LoVo (cell line): ENCODE measurements at places on chromosomes 7 and 10.
A peak's percentile ranks its signal among the peaks of the same experiment; 100 is the strongest.

DNA sequence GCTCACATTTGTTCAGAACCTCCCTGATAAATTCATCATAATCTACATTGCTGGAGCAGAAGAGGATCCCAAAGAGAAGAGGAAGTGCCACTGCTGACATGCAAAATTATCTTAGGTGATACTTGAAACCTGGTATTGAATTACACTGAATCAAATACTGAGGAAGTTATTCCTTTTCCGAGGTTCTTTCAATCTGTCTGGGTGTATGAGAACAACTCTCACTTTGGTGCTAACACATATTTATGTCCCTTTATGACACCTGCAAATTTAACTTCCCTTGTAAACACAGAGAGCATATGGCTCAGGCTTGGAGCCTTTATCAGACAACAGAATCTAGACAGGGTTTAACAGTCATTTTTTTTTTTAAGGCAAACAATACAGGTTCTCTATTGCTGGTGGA, 131.4 kb downstream of the SRPK2 start:
- no peak for DNase-seq

DNA sequence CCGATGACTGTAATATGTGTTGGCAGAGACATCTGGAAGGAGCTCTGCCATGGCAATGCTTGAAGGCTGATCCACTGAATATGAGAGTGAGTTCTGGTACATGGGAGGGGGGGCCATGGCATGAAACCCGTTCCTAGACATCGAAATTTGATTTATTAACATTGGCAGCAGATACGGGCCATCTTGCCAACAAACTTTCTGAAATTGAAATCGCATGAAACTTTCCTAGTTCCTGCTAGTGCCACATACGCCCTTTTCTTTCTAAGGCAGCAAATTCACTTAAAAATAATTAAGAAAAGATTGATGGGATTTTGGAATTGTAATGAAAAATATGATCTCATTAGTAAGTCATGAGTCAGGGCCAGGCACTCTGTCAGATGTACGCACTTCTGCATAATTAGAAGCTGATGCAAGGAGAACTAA, 91.8 kb upstream of the KMT2C start:
- no peak for DNase-seq

DNA sequence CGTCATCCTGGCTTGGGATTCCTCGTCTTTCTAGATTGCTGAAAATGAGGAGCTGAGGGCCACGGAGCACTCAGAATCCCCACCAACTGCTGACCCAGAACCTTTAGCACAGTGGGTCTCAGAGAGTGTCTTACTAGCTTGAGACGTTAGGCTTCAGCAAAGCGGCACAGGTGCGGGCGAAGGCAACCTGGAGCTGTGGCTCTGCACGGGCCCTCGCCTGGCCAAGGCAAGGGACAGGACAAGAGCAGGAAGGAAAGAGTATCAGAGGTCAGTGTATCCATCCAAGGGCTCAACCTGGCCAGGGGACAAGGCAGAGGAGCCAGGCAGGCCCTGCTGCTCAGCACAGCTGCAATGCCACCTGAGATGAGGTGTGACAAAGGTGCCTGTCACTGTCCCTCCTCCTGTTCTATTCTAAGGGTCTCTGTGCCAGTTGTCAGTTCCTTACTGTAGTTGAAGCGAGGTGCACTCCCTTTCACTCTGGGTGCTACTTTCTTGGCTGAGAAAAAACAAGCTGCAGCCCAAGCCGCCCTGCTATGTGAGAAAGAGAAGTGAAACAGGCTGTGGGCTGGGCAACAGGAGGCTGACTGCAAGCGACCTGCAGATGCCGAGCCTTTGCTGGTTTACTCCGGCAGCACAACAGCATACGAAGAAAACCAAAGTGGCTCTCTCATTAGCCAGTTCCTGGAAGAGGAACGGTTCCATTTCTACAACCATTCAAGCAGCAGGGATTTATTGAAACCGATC, 33.3 kb upstream of the KDM7A start:
- DNase-seq = no peak

GRCh38 chr10:96986200-96986856, 154.2 kb downstream of the LCOR start:
- no peak for DNase-seq

DNA sequence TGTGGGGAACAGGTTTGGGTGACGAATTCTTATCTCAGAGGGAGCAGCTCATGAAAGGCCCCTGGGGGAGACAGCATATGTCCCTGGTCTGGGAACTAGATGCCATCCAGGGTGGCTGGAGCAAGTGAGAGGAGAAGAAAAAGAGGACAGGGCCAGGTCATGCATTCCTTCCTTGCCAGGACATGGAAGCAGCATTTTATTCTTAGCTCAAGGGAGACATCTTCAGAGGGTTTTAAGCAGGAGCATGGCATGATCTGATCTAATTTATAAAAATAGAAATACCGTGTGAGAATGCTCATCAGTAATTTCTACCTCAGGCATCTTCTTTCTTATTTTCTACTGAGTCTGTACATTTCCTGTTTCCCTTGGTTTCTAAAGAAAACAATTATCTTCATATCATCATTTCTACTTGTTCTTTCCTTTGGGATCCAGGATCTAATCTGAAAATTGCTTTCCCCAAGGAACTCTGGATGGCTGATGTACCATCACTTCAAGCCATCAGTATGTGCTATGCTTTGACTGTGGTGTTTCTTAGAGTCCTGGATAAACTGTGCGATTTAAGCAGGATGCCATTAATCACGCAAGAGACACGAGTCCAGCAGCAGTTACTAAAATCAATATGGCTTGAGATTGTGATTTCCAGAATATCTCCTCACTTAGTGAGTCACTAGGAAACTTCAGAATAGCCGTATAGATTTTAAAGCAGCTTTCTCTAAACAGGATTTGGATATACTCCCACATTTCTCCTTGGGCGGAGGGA, 386.2 kb downstream of the GALNT17 start:
- DNase-seq = no peak

DNA sequence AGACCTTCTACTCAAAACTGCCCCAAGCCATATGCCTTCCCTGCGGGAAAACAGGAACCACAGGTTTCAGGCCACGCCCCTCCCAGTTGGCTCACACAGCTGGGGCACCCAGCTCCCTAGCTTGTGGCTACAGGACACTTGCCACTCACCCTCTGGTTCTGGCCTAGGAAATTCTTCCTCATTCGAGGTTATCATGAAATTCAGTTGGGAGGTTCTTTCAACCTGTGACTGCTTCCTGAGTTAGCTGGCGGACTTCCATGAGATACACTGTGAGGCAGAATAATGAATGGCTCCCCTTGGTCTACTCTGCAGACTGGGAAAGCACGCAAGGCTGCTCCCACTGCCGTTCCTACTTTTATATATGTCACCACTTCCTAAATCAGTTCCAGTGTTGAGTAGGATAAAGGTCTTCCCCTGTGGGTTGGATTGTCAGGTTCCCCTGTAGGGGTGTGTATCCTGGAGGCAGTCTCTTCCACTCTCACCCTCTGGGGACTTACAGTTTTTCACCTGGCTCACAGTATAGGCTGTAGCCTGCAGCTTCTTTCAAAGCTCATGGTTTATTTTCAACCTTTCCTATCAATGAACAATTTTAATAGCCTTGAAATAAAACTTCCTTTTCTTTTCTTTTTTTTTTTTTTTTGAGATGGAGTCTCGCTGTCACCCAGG, 37.0 kb downstream of the GPR22 start:
- DNase-seq = peak; percentile 83
